ENCODE measurements at places on chromosomes 4 and X. TPM values are rescaled to one million over a fixed set of nuclear protein-coding genes. Genes with fewer than 3 reads are reported as not detected.

GRCh38 chr4:35963974-35964515, 280.3 kb downstream of the ARAP2 start:
- DNase-seq: no peak

DNA sequence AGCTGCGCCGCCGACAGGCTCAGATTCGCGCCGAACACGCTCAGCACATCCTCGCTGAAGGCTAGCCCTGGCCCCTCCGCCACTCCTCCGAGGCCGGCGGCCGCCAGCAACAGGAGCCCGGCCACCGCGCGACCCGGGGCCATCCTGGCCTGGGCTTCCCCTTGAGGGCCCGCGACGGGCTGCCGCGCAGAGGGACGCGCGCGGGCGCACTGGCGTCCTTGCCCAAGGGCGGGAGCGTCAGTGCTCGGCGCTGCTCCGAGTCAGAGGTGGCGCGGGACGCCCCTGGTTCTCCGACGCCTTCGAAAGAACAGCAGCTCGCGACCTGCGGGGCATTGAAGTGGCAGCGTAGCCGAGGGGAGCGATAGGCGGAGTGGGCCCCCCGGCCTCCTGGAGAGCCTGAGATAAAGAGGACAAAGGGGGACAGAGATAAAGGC, 745 bp downstream of the SLC39A8 start:
- peak; percentile 73 for DNase-seq

Gene RTL3
- 2.7 TPM for total RNA-seq

Gene RBM47
- 0.13 TPM for total RNA-seq

Gene DIPK2B
- not detected for total RNA-seq

Gene IL2RG
- total RNA-seq: not detected

Gene ADGRG4
- not detected for total RNA-seq

Gene FRG2
- not detected for total RNA-seq

Gene CCKAR
- not detected for total RNA-seq

Gene ZNF185
- total RNA-seq: 9.8 TPM

GRCh38 chrX:48919947-48920717, 1.3 kb upstream of the PIM2 start:
- no peak for DNase-seq

DNA sequence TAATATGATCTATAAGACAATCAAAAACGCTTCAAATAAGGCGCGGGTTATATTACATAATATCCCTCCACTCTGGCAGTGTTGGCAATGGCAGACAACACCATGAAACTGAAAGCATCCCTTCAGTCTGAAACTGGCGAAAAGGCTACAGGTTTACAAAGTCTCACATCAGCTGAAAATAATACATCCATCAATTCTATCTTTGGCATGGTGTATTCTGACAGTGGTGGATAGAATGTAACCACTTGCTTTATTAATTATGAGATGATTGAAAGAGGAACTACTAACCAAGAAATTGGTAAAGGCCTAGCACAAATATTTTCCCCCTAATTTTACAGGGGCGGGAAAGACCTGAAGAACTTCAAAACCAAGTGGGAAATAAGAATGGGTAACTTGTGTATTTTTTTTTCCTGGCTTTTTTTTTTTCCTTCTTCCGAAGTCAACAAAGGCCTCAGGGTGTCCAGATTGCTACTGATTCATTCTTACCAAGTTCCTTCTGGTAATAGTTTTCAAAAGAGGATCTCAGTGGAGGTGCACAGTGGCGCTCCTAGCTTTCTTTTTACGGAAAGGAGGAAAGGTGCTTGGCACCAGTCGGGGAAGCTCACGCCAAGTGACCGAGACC, 728 bp downstream of the UBA6 start:
- DNase-seq: no peak

GRCh38 chr4:7738458-7739076, 201.1 kb downstream of the AFAP1 start:
- DNase-seq: no peak

Gene USP51
- total RNA-seq: 1.8 TPM

- no peak for DNase-seq
These were observed 25.5 kb downstream of the ANAPC4 start for GRCh38 chr4:25402521-25402920.

DNA sequence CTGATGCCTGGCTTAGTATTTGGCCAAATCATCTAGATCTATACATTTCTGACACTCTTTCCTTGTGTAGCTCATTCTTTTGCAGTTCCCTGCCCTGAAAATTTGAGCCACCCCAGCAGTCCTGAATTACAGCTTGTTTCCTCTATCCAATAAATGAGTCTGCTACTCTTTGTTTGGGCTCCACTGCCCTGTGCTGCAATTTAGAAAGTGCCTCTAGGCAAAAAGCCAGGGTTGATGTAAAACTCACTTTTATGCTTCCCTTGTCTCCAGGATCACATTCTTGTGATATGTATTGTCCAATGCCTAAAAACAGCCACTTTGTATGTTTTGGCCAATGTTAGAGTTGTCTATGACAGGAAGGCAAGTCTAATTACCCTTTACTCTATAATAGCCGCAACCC, 101.7 kb upstream of the MAP3K15 start:
- no peak for DNase-seq

Data from SJSA1 (cell line).